ENCODE measurements at places on chromosomes 16 and 17.
A peak's percentile ranks its signal among the peaks of the same experiment; 100 is the strongest.

DNA sequence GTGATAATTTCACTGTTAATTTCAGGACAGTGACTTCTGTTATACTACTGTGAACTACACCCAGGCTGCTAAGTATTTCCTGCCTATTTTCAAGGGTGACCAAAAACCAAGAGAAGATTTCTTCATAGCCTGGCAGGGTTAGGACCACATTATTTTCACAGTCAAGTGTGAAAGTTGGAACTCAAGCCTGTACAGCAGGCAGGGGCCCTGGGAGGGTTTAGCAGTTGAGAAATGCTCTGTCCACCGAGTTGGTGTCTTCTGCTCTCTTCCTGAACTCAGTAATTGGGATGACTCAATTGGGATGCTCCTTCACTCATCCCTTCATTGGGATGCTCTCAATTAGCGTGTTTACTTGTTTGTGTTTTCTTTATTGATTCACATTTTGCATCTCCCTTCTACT, 347.3 kb upstream of the CDH11 start:
- DNase-seq: no peak

GRCh38 chr16:88503374-88503770, 50.3 kb downstream of the ZFPM1 start:
- peak; percentile 34 for DNase-seq

DNA sequence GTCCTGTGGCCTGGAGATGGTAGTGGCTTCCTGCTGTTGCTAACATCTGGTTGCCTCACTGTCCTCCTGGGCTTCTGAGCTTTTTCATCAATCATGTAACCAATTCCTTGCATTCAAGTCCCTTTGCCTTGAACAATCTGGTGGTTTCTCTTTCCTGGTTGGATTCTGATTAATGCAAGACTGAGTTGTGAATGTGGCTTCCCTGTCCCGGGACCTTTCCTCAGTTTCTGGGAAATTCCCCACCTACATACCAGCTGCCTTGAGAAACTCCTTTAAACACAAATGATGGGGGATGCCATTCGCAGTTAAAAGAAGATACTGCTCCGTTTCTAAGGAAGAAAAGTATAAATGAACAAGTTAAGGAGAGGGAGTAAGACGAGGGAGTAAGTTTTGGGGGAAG, 39.9 kb upstream of the NLRP1 start:
- no peak for DNase-seq

GRCh38 chr17:6660805-6661463, 9.4 kb downstream of the C17orf100 start:
- DNase-seq: no peak

DNA sequence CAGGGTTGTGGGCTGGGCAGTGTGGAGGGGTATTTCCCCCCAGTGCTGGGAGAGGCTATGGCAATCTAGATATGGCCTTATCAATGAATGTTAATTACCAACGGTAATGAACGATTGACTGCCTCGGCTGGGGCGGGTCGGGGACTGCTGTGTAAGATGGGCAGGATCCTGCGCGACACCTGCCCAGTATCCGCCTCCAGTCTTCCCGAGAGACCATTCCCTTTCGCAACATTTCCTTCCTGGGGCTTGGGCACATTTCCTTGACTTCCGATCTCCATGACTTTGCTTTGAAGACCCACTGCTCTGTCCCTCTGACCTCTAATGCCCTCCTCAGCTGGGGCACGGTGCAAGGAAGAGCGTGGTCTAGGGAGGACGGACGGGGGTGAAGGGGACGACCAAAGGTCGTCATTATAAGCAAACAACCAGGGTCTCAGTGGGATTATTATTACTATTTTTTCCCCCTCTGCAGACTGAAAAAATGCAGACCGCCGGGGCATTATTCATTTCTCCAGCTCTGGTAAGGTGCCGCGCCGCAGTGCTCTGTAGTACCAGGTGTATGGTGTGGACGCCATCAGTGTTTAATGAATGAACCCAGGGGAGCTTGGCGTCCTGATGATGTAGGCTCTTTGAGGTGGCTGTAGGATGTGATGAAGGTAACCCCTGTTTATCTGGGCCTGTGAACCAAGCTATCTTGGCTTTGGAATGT, 506 bp downstream of the ATP5MC1 start:
- no peak for DNase-seq

- no peak for DNase-seq
These were observed 71.0 kb upstream of the EFCAB3 start for GRCh38 chr17:62309396-62309795.

GRCh38 chr16:51756447-51757123, 605.5 kb upstream of the SALL1 start:
- DNase-seq: peak; percentile 22

GRCh38 chr17:35666967-35667532, 64.4 kb upstream of the RASL10B start:
- peak; percentile 11 for DNase-seq

GRCh38 chr17:7423679-7424078, 1.7 kb upstream of the SPEM2 start:
- no peak for DNase-seq

DNA sequence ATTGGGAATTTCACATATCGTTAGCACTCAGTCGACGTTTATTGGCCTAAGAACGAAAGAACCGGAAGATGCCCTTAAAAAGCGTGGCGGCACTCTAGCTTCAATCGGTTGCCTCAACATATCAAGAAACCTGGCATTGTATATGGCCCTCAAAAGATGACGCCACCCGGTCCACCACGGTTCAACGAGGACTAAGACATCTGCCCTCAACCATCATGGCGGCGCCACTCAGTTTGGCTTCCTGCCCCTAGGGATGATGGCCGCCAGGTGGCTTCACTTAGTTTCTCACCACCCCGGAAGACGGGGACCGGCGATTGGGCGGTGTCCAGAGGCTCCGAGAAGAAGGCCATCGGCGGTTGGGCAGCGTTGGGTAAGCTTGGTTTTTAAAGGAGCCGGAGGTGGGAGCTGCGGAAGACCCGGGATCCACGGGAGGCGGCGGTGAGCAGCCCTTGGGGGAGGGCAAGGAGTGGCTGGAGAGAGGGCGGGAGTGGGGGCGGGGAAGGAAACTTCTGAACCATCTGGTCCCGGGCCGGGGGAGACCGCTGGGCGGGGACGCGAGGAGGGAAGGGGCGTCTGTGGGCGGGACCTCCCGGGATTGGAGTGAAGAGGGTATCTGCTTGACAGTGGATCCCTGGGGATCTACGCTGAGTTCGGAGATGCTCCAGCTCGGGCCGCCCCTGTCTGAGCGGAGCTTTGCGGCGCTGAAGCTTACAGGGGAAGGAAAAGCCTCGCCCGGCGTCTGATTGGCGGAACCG, at the start of gene PRR14:
Gene PRR14, plus strand, starts transcription at position 592 of the 755 bp plus-strand sequence. CDS start 686 bp downstream, outside the sequence.
- peak; percentile 99 for DNase-seq

DNA sequence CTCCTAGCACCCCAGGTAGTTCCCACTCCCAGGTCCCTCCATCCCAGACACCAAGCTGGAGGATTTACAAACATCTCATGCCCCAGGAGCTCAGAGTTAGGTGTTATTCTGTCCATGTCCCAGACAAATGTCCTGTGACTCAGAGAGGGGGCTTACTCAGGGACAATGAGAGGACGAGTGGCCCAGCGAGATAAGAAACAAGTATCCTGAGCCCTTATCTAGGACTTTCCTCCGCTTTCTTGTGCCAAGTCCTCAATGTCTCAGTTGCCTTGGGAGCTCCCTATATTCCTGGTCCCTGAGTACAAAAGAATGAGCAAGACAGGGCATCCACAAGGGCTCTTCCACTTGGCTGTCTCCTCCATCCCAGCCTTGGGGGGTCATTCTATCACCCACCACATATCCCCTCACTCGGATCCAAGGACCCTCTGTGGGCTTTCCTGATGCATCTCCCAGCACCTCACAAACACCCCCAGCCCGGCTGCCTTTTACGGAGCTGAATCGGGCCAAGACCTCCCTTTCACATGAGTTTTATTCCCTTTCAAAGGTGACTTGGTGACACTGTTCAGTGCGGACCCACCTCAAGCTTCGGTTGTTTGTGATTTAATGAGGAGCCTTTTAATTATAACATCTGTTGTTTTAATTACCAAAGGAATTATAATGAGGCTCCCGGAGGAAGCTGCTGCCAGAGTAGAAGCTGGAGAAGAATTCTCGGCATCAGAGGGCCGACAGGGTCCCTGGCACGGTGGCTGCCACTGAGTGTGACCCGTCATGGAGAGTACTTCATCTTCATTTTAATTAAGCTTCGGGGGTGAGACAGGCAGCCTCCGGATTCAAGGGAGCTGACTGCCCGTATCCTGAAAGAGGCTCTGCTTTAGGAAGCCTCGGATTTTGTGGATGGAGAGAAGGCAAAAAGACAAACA, 121.5 kb downstream of the WSCD1 start:
- DNase-seq: no peak

DNA sequence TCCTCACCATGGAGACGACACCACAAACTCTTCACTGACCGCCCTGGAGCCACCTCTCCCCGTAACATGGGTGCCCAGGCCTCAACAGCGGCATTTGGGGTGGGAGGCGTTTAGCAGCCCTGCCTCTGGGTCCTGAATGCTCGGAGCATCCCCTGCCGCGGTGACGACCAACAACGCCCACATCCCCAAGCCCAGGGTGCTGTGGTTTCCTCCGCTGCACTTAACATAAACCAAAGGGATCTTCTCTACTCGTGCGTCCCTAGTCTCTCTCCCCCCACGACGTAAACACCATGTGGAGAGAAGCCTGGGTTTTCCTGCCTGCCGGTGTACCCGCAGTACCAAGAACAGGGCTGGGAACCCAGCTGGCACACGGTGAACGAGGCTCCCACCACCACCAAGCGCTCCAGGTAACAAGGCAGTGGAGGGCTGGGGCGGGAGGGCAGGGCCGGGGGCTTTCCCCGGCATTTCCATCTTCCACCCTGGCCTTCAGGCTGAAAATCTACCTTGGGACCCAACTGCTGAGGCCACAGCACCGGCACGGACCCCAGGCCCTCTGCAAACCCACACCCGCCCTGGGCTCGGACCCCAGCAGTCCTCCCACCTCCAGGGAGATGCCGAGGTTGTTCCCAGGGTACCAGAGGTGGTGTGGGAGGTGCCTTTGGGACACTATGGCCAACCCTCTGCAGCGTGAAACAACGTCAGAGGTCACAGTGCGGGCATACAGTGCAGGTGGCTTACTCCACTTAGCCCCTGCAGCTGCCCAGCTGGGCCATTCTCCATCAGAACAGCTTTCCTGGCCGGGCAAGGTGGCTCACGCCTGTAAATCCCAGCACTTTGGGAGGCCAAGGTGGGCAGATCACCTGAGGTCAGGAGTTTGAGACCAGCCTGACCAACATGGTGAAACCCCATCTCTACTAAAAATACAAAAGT, 54.3 kb downstream of the TIMM22 start:
- DNase-seq: no peak

DNA sequence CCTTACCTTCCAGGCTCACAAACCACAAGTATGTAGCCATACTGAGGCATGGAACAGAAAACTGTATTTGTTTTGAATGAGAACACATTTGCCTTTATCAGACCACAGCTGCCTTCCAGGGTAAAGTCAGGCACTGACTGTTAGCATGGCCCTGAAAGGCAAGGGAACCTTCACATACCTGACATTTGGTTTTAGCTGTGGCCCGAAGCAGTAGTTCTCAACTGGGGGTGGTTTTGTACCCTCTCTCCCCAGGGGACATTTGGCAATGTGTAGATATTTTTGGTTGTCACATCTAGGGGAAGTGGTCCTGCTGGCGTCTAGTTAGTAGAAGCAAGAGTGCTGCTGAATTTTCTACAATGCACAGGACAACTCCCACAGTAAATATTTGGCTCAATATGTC, 9.2 kb downstream of the HERPUD1 start:
- no peak for DNase-seq

GRCh38 chr16:80541306-80541694, 507 bp downstream of the DYNLRB2 start:
- no peak for DNase-seq

DNA sequence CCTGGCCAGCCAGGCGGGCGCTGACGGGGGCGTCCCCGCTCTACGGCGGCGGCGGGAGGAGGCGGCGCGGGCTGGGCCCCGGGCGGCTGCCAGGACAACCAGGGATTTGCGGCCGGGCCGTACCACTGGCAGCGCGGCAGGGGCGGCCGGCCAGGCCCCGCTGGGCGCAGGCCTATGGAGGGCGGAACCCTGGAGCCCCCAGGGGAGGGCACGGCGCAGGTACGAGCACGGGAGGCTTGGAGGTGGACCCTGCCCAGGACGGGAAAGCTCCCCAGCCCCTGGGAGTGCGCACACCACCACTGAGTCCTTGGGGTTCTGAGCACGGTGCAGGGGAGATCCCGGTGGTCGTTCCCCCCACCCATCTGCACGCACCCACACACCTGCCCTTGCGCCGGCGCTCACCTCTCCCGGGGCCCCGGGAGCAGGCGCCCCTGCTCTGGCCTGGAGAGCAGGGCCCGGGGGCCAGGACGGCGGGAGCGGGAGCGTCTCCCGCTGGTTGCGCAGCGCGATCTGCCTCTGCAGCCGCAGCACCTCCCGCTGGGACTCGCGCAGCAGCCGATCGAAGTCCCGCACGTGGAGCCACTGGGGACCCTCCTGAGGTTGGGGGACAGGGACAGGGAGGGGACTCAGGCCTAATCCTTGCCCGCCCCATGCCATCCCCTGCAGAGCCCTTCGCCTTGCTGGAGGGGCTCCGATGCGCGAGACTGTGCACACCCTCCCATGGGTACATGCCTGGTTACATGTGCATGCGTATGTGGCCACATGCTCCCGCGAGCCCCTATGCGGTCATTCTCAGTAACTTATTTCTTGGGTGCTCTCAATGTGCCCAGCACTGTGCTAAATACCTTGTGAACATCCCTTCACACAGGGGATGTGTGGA, 3.9 kb downstream of the TSPOAP1 start:
- DNase-seq: peak; percentile 41

GRCh38 chr17:38747463-38748148, 530 bp downstream of the PCGF2 start:
- no peak for DNase-seq

- peak; percentile 88 for DNase-seq
These were observed 118.3 kb upstream of the FOXF1 start for GRCh38 chr16:86391984-86392383.

DNA sequence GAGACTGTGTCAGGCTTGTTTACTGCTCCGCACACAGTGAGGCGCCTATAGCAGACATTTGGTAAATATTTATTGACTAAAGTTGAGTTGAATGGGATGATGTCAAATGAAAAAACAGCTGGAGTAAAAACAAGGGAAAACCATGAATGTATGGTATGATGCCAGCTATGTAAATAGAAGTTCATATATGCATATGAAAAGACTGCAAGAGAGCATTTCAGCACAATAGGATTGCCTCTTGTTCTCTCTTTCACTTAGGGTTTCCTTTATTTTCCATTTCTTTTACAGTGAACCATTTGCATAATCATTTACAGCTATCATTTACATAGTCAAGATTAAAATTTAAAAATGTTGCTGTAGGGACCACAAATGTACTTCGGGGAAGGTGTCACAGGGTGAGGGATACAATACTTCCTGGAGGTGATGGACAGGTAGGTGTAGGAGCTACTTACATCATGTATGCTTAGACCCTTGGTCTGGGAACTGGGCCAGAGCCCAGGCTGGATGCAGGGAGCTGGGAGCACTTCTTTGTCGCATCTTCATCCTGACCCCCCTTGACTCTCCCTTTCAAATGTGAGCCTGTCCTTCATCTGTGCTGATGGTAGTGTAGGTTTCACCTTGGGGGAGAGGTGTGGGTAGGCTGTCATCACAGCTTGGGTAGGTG, 113.3 kb downstream of the UTP18 start:
- no peak for DNase-seq

- no peak for DNase-seq
These were observed 251.6 kb upstream of the TNRC6C start for GRCh38 chr17:77706938-77707337.

All from M059J (cell line).